HCT116 (cell line): ENCODE measurements at places on chromosomes 6 and 20. TPM values are rescaled to one million over a fixed set of nuclear protein-coding genes. Genes with fewer than 3 reads are reported as not detected.

DNA sequence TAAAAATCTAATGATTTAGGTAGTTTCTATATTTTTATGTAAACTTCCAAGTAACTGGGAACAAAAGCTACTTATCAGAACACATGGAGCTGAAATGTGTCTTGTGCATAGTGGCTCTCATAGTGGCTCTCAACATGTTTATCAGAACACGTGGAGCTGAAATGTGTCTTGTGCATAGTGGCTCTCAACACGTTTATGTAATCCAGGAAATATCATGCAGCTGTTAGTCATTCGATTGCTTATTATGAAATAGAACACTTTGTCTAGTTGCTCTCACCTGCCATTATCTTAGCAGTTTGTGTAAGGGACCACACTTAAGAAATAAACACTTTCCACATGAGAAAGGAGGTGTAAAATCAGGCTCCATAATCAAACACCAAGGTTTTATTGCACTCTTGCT lies 119.2 kb upstream of the ASCC3 start:
- H3K27ac ChIP-seq: no peak overlapping the region
- H3K36me3 ChIP-seq: no peaks in the 10 kb centered on the region
- no peak for DNase-seq

DNA sequence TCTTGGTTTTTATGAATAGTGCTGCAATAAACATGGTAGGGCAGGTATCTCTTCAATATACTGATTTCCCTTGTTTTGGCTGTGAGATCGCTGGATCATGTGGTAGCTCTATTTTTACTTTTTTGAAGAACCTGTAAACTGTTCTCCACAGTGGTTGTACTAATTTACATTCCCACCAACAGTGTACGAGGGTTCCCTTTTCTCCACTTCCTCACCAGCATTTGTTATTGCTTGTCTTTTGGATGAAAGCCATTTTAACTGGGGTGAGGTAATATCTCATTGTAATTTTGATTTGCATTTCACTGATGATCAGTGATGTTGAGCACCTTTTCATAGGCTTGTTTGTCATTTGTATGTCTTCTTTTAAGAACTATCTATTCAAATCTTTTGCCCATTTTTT lies 8.0 kb upstream of the ARG1 start:
- no peak for DNase-seq
- H3K4me1 ChIP-seq: no peaks in the 10 kb centered on the region
- H3K4me3 ChIP-seq: no peak overlapping the region
- H3K27me3 ChIP-seq: no peaks in the 10 kb centered on the region
- no peak overlapping the region for H3K27ac ChIP-seq

DNA sequence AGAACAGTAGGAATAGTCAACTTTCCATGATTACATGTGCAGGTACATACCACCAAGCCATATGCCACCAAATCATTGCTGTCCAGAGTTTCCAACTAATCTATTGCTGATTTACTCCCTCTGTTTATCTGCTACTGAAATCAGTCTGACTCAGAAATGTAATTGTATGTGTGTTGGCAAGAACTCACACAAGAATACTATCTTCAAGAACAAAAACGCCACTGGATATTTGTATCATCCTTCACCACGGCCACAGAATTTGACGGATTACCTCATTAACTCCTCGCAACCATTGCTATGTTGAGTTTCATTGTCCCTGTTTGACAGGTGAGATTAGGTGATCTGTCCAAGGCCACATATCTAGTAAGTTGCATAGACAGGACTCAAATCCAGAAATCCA lies 159.2 kb downstream of the GMPR start:
- H3K36me3 ChIP-seq: no peaks in the 10 kb centered on the region
- H3K27ac ChIP-seq: no peak overlapping the region
- no peaks in the 10 kb centered on the region for H3K4me1 ChIP-seq

DNA sequence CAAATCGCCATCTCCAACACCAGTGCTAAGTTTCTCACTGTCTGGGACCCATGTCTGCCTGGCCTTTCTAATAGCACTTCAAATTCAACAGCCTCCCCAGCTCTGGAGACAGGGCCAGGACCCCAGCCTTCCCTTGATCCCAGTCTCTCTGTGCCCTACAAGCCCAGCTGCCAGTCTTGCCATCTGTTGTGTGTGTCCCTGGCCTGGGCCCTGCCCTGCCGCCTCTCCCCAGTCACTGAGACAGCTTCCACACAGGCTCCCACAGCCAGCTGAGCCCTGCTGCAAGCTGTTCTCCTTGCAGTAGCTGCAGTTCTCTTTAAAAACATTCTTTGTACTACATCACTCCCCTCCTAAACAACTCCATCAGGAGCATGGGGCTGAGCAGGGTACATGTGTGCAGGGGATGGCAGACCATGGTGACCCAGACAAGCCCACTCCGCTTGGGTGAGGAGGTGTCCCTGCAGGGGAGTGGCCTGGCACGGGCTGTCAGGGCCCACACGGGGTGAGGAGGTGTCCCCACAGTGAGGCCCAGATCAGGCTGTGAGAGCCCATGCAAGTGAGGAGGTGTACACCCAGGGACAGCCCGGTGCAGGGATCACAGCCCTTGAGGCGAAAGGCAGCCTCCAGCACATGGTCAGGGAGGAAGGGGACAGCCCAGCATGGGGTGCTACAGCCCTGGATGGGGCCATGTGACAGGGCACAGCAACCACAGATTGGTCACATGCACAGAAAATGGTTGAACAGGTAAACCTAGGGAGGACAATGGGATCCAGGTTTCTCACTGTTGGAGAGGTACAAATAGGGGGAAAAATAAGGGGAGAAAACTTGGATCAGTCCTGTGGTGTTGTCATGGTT lies 16.2 kb downstream of the CST7 start:
- H3K36me3 ChIP-seq: peaks cover 19% of the 10 kb centered on the region; the same call in 1 of the 2 replicates
- no peaks in the 10 kb centered on the region for H3K4me1 ChIP-seq
- no peak overlapping the region for H3K4me3 ChIP-seq
- no peak overlapping the region for H3K27ac ChIP-seq

DNA sequence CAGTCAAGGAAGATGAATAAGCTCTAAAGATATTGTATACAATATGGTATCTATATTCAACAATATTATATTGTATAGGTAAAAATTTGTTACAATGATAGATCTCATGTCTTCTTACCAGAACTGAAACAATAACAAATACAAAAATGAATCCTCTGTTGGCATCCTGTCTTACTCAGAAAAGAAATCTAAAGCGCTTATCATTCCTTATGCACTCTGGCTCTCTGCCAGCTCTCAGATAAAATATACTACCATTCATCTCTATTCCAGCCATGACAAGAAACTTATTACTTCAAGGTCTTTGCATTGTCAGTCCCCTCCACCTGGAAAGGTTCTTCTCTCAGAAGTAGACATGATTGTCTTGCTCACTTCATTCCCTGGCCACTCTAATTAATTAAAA lies 138.6 kb downstream of the THEMIS start:
- no peak overlapping the region for H3K4me3 ChIP-seq
- DNase-seq: no peak
- no peaks in the 10 kb centered on the region for H3K36me3 ChIP-seq
- no peaks in the 10 kb centered on the region for H3K4me1 ChIP-seq

DNA sequence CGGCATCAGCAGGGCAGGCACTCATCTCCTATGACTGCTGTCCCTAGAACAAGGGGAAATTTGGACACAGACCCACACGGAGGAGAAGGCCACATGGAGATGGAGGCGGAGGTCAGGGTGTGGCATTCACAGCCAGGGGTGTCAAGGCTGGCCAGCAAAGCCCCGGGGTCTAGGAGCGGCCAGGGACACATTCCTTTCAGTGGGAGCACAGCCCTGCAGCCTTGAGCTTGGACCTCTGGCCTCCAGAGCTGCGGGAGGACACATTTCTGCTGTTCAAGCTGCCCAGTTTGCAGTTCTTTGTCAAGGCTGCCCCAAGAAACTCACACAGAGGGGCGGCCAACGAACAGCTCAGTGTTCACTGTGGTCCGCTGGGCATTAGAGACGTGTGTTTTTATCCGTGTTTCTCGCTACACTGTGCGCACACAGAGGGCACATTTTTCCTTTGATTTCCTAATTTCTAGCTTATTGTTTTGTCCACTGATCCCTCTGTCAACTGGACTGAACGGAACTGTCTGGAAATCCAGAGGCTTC lies 93.4 kb upstream of the MPC1 start:
- H3K27me3 ChIP-seq: no peaks in the 10 kb centered on the region
- no peak for DNase-seq
- H3K36me3 ChIP-seq: no peaks in the 10 kb centered on the region
- H3K27ac ChIP-seq: no peak overlapping the region
- H3K4me1 ChIP-seq: no peaks in the 10 kb centered on the region

- H3K4me1 ChIP-seq: peaks cover 45% of the 10 kb centered on the region
- H3K27ac ChIP-seq: peak overlapping the region; percentile 10; the same call in 1 of the 2 replicates
- no peak for DNase-seq
- H3K27me3 ChIP-seq: no peaks in the 10 kb centered on the region
- no peak overlapping the region for H3K4me3 ChIP-seq
- H3K36me3 ChIP-seq: peaks cover 17% of the 10 kb centered on the region; the same call in 1 of the 2 replicates
Observed at GRCh38 chr6:33630014-33630413, 8.9 kb downstream of the ITPR3 start.

GRCh38 chr6:47599512-47599911 lies 98.9 kb upstream of the ADGRF4 start:
- H3K36me3 ChIP-seq: peaks cover 10% of the 10 kb centered on the region
- H3K4me3 ChIP-seq: no peak overlapping the region
- no peak overlapping the region for H3K27ac ChIP-seq
- DNase-seq: no peak

GRCh38 chr6:129744201-129744879 lies 34.4 kb upstream of the ARHGAP18 start:
- peak overlapping the region; percentile 100 for H3K27ac ChIP-seq
- H3K4me1 ChIP-seq: peaks cover 61% of the 10 kb centered on the region
- H3K27me3 ChIP-seq: no peaks in the 10 kb centered on the region

DNA sequence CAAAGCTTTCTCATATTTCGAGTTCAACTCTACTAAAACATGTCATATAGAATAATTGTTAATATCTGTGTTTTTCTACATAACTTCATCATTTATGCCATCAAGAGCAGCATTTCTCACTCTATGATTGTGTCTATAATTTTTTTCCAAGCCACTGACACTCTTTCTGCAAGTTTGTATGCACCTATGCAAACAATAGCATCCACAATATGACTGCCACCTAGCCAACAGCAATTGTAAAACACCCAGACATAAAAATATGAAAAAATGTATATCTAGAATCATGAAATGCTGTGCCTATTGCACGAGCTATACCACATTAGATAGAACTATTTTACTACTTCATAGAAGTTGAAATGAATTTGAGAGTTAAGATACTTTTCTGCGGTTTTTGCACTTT lies 286.5 kb upstream of the MARCKS start:
- H3K4me3 ChIP-seq: no peak overlapping the region
- H3K27ac ChIP-seq: no peak overlapping the region

- H3K4me1 ChIP-seq: no peaks in the 10 kb centered on the region
- peaks cover 70% of the 10 kb centered on the region for H3K27me3 ChIP-seq
- H3K4me3 ChIP-seq: no peak overlapping the region
Observed at GRCh38 chr20:51085769-51086168, 62.9 kb upstream of the KCNG1 start.

DNA sequence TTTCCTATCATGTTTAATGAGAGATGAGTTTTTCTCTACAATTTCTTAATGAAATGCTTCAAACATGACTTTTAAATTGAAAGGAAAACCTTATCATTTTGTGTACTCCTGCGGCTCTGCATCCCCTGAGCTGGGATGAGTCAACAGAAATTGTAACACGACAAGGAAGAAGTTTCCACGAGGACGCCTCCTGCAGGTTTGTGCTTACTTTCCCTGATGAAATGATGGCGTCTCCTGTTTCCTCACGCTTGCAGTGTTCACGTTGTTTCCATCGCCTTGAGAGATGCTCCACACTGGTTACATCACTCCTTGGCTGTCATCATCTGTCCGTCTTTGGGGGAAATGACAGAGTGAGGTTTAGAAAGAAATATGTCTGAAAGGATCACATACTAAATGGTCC lies 233.7 kb upstream of the ZFP64 start:
- H3K27ac ChIP-seq: no peak overlapping the region
- no peak for DNase-seq
- H3K36me3 ChIP-seq: no peaks in the 10 kb centered on the region
- no peaks in the 10 kb centered on the region for H3K27me3 ChIP-seq
- no peak overlapping the region for H3K4me3 ChIP-seq
- no peaks in the 10 kb centered on the region for H3K4me1 ChIP-seq

DNA sequence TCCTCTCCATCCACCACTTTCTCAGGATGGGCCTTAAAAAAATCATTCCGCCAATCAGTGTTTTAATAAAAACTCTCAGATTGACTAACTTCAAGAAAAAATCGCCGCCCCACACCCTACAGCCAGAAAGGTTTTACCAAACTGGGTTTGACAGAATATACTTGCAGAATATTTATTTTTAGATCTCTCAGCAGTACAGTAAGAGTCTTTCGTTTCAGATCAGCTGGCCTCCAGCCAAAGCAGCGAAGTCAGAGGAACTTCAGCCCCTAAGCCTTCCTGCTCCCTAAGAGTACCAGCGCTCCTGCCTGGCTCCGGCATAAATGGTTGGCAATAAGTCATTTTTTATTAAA lies 24.7 kb downstream of the TBC1D7 start:
- H3K4me3 ChIP-seq: no peak overlapping the region
- peaks cover 16% of the 10 kb centered on the region for H3K4me1 ChIP-seq
- H3K27me3 ChIP-seq: no peaks in the 10 kb centered on the region
- H3K27ac ChIP-seq: no peak overlapping the region
- H3K36me3 ChIP-seq: no peaks in the 10 kb centered on the region

DNA sequence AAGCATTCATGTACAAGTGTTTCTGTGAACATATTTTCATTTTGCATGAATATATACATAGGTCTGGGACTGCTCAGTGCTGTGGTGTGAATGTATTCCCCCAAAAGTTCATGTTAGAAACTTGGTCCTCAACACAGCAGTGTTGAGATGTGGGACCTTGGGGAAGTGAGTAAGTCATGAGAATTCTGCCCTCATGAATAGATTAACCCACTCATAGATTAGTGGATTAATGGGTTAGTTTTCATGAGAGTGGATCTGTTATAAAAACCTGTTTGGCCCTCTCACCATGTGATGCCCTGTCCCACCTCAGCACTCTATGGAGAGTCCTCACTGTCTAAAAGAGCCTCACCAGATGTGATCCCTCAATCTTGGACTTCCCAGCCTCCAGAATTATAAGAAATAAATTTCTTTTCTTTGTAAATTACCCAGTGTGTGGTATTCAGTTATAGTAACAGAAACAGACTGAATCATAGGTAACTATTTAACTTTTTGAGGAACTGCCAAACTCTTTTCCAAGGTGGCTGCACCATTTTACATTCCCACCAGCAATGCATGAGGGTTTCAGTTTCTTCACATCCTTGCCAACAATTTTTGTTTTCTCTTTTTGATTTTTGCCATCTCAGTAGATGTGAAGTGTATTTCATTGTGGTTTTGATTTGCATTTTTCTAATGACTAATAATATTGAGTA lies 45.3 kb downstream of the QRSL1 start:
- no peak for DNase-seq
- no peak overlapping the region for H3K27ac ChIP-seq
- no peaks in the 10 kb centered on the region for H3K27me3 ChIP-seq
- H3K4me1 ChIP-seq: no peaks in the 10 kb centered on the region
- H3K4me3 ChIP-seq: no peak overlapping the region
- no peaks in the 10 kb centered on the region for H3K36me3 ChIP-seq

- peaks cover 7% of the 10 kb centered on the region for H3K4me1 ChIP-seq
- no peaks in the 10 kb centered on the region for H3K36me3 ChIP-seq
- DNase-seq: no peak
- no peaks in the 10 kb centered on the region for H3K27me3 ChIP-seq
- no peak overlapping the region for H3K4me3 ChIP-seq
Observed at GRCh38 chr6:142296975-142297604, 4.7 kb upstream of the ADGRG6 start.

- no peak overlapping the region for H3K4me3 ChIP-seq
- H3K27me3 ChIP-seq: no peaks in the 10 kb centered on the region
- no peak for DNase-seq
Observed at GRCh38 chr6:8628063-8628462, 192.7 kb upstream of the SLC35B3 start.

Gene ADGB
- not detected for total RNA-seq

Gene NOTCH4
- 0.81 TPM for total RNA-seq

Gene GJA10
- not detected for total RNA-seq

Gene BPIFA1
- total RNA-seq: not detected

Gene ERVFRD-1
- total RNA-seq: not detected

Gene BPIFB2
- 0.15 TPM for total RNA-seq
